ENCODE measurements at places on chromosomes 6 and 20. TPM values are rescaled to one million over a fixed set of nuclear protein-coding genes. Genes with fewer than 3 reads are reported as not detected.
A peak's percentile ranks its signal among the peaks of the same experiment; 100 is the strongest.

Gene NCOA3
- total RNA-seq = 49.3 TPM

Gene ISM1
- 24.1 TPM for total RNA-seq

- DNase-seq = no peak
Observed at GRCh38 chr6:124495665-124496190, 466.5 kb upstream of the RNF217 start.

GRCh38 chr20:57060407-57061050 lies 205.9 kb downstream of the BMP7 start:
- peak; percentile 28 for DNase-seq

- DNase-seq = no peak
Observed at GRCh38 chr20:16124911-16125776, 448.1 kb downstream of the KIF16B start.

- no peak for DNase-seq
Observed at GRCh38 chr20:47765271-47765670, 20.0 kb downstream of the SULF2 start.

GRCh38 chr6:113597231-113597583 lies 259.9 kb upstream of the MARCKS start:
- DNase-seq = no peak

- no peak for DNase-seq
Observed at GRCh38 chr6:227812-228338, 64.4 kb upstream of the DUSP22 start.

- no peak for DNase-seq
Observed at GRCh38 chr6:33877982-33878535, 74.3 kb upstream of the MLN start.

- no peak for DNase-seq
Observed at GRCh38 chr20:2619961-2620595, 32.4 kb upstream of the NOP56 start.

DNA sequence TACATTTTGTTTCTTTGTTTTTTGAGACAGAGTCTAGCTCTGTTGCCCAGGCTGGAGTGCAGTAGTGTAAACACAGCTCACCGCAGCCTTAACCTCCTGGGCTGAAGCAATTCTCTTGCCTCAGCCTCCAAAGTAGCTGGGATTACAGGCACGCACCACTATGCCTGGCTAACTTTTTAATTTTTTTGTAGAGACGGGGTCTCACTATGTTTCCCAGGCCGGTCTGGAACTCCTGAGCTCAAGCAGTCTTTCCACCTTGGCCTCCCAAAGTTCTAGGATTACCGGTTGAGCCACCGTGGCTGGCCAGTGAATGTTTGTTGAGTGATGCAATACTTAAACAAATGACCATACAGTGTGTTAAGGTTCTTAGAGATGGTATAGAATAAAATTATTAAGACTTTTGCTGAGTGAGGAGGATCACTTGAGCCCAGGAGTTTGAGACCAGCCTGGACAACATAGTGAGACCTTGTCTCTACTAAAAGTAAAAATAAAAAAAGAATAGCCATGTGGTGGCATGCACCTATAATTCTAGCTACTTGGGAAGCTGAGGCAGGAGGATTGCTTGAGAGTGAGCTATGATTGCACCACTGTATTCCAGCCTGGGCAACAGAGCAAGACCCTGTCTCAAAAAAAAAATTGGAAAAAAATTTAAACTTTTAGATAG lies 13.4 kb downstream of the CEP250 start:
- no peak for DNase-seq

Measured in sciatic nerve (tissue), 2 donors.